MCF 10A (cell line): ENCODE measurements at places on chromosomes 12 and 14. TPM values are rescaled to one million over a fixed set of nuclear protein-coding genes. Genes with fewer than 3 reads are reported as not detected.
A peak's percentile ranks its signal among the peaks of the same experiment; 100 is the strongest.

DNA sequence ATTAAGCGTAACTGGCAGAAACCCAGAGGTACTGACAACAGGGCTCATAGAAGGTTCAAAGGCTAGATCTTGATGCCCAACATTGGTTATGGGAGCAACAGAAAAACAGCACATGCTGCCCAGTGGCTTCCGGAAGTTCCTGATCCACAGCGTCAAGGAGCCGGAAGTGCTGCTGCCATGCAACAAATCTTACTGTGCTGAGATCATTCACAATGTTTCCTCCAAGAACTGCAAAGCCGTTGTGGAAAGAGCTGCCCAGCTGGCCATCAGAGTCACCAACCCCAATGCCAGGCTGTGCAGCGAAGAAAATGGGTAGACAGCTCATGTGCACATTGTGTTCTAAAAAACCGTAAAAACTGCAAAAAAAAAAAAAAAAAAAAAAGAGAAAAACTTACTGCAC lies 192.3 kb downstream of the MON2 start:
- no peak overlapping the region for H3K27ac ChIP-seq
- peaks cover 4% of the 10 kb centered on the region for H3K4me1 ChIP-seq
- no peaks in the 10 kb centered on the region for H3K36me3 ChIP-seq
- no peak for DNase-seq
- no peaks in the 10 kb centered on the region for H3K27me3 ChIP-seq

The COX8C gene
- total RNA-seq = not detected in 2 replicates

- no peaks in the 10 kb centered on the region for H3K4me1 ChIP-seq
- H3K4me3 ChIP-seq = no peak overlapping the region
- H3K27ac ChIP-seq = no peak overlapping the region
- no peaks in the 10 kb centered on the region for H3K27me3 ChIP-seq
These were observed 12.0 kb upstream of the AMN start for GRCh38 chr14:102910442-102910841.

The CPM gene
- 0.89 and 1.7 TPM in 2 replicates for total RNA-seq

GRCh38 chr14:100765296-100765695 lies 38.6 kb downstream of the DLK1 start:
- no peaks in the 10 kb centered on the region for H3K36me3 ChIP-seq
- no peak overlapping the region for H3K4me3 ChIP-seq
- H3K4me1 ChIP-seq = peaks cover 12% of the 10 kb centered on the region
- H3K27ac ChIP-seq = no peak overlapping the region

The PIWIL1 gene
- total RNA-seq = not detected in 2 replicates

- H3K4me1 ChIP-seq = peaks cover 20% of the 10 kb centered on the region
- no peak overlapping the region for H3K4me3 ChIP-seq
- H3K27ac ChIP-seq = no peak overlapping the region
- H3K36me3 ChIP-seq = peaks cover 31% of the 10 kb centered on the region
These were observed 1.9 kb downstream of the APEX1 start for GRCh38 chr14:20456971-20457370.

DNA sequence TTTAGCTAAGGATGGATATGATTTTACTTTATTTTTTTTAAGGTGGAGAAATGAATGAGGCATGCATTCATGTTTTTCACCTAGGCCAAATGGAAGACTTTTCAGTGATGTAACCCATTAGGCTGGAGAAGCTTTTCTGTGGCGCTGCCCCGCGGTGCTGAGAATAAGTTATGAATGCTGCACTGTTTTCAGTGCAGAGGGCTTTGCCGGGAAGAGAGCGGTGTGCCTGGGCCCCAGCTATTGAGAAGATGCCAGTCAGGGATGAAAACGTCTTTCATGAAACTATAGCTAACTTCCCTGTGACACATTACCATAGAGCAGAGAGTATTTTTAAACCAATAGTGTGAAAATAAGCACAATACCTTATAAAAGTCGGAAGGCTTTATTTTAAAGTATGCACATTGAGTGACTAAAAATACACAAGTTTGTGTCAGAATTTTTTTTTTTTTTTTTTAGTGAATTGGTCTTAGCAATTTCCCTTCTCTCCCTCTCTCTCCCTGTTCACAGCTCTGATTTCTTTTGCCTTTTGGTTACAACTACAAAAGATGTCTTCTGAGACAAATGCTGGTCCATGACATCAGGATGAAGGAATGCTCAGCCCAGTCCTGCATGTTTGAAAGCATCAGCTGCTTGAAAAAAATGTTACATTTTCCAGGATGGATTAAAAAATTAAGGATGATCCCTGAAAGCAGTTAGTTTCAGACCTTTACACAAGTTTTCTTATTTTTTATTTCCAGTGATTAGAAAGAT lies 48.3 kb downstream of the NPAS3 start:
- H3K4me3 ChIP-seq = no peak overlapping the region
- H3K27ac ChIP-seq = no peak overlapping the region
- no peaks in the 10 kb centered on the region for H3K4me1 ChIP-seq
- no peaks in the 10 kb centered on the region for H3K27me3 ChIP-seq
- no peak for DNase-seq

DNA sequence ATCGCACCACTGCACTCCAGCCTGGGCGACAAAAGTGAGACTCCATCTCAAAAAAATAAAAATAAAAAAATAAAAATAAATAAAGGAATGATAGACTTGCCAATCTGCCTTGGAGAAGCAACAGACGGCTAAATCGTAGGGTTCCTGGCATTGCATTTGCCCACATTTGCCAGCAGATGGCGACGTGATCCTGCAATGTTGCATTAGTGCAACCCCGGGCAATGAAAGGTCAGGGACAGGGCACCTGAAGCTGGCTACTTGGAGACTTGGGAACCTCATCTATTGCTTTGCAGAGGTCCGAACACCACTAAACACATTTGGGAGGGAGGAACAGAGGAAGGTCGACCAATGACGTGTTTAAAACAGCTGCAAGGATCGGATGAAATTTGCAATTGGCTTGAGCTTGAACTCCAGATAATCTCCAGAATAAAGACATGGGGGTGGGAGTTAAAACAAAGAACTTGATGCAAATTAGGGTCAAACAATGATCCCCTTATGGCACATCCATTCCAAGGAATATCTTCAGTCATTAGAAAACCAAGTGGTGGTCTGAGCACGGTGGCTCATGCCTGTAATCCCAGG lies 34.6 kb downstream of the SPRING1 start:
- no peaks in the 10 kb centered on the region for H3K27me3 ChIP-seq
- no peak overlapping the region for H3K4me3 ChIP-seq
- no peaks in the 10 kb centered on the region for H3K4me1 ChIP-seq

DNA sequence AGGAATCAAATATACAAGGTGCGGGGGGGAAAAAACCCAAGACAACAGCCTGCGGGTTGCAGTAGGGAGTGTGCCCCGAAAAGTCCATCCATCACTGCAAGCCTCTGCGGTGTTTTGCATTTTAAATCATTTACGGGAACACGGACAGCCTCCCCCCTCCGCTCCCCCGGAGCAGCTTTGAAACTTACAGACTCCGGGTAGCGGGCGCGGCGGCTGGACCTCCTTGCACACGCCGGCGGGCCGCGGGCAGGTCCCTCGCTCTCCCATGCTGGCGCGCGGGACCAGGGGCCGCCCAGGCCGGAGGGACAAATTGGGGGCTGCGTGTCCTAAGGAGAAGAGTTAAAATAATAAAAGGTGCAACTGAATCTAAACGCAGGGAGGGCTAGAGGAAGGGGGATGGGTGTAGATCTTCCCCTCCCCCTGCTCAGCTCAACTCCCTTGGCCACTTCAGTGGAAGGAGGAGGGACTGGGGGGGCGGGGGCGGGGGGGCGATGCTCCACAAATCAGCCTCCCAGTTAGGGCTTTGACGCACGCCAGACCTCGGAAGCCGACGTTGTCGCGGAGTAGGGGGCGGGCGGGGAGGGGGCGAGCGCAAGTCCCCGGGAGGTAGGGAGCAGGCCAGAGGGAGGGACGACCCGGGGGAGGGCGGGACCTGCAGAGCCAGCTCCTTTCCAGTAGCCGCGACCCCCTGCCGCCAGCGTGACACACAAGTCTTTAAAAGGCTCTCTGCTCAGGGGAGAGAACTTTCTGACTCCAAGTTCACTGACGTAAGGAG lies at the start of gene KCNJ8:
KCNJ8 (minus strand) TSS at position 349 of the 775 bp plus-strand sequence. CDS start 1,090 bp downstream, outside the sequence.
- H3K27me3 ChIP-seq = peaks cover 24% of the 10 kb centered on the region
- no peak within 1 kb of the TSS for H3K27ac ChIP-seq
- H3K36me3 ChIP-seq = no peaks in the 10 kb centered on the region
- no peak within 1 kb of the TSS for H3K4me3 ChIP-seq

The TAS2R10 gene
- 0.91 and 2.1 TPM in 2 replicates for total RNA-seq

DNA sequence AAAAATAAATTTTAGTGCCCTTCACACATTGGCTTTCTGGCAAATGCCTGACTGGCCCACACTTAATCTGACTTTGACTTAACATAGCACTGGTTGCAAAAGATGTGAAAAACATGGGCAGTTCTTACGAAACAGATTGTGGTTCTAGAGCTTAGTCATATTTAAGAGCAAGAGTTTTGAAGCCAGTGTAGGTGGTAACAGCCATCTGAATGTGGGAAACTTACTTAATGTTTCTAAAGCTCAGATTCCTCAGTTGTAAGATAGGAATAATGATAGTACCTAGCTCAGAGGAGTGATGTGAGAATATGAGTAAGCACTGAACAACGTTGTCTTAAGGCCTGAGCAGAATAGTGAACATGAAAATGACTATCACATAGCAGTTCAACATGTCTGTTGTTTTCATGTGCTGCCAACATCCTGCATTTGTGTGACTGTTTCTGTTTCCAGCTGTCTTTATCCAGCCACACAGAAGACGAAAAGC lies 262.7 kb downstream of the SYT1 start:
- H3K27ac ChIP-seq = peak overlapping the region; percentile 86
- peak; percentile 91 for DNase-seq
- no peaks in the 10 kb centered on the region for H3K27me3 ChIP-seq
- peaks cover 25% of the 10 kb centered on the region for H3K4me1 ChIP-seq

DNA sequence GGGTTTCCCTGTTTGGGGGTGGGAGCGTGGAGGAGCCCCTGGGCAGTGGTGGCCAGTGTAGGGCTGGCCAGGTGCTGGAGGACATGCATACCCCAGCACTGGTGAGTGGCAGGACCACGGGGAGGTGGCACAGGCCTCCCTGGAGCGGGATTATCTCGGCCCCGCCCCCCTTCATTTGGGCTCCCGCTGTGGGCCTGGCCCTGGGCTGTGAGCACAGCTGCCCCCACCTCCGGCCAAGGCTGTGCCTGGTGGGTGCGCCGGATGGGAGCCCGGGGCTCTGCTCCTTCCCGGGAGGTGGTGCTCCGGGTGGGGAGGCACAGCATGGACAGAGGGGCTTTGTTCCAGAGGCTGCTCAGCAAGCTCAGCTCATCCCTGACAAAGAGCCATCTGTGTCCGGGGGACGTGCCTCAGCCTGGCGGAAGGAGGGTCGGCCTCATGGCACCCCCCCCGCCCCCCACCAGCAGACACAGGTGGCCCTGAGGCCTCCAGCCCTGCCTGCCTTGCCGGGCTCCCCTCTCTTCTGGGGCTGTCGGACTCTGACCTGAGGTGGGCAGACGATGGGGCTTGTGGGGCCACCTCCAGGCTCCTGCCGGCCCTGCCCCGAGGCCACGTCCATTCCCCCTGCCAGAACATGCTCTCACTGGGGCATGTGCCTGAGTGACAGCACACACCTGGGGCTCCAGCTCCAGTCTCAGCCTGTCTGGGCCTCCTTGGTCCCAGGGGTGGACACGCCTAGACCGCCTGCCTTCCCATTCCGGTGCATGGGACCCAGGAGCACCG lies 8.4 kb downstream of the TEDC1 start:
- no peaks in the 10 kb centered on the region for H3K4me1 ChIP-seq
- DNase-seq = no peak
- peaks cover 20% of the 10 kb centered on the region for H3K36me3 ChIP-seq
- H3K27ac ChIP-seq = no peak overlapping the region
- no peak overlapping the region for H3K4me3 ChIP-seq
- no peaks in the 10 kb centered on the region for H3K27me3 ChIP-seq

DNA sequence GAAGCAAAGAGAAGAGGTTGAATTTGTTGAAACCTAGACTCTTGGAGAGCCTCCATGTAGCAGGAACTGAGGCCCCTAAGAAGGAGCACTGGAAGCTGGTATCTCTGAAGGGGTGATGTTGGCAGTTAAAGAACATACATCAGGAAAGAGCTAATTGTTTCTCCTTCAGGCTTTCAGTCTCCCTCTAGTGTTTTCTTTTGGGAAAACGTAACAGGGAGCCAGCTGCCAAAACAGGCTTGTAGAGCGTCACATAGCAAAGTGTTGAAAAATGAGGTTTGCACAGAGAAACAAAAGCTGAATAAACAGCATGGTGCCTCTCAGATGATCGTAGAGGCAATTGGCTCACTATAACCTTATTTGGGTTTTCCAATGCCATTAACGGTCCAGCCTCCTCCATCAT lies 46.9 kb upstream of the CAND1 start:
- no peaks in the 10 kb centered on the region for H3K4me1 ChIP-seq
- no peaks in the 10 kb centered on the region for H3K36me3 ChIP-seq
- no peak overlapping the region for H3K27ac ChIP-seq
- H3K4me3 ChIP-seq = no peak overlapping the region
- peaks cover 21% of the 10 kb centered on the region for H3K27me3 ChIP-seq

The HOXC10 gene
- total RNA-seq = not detected in 2 replicates

DNA sequence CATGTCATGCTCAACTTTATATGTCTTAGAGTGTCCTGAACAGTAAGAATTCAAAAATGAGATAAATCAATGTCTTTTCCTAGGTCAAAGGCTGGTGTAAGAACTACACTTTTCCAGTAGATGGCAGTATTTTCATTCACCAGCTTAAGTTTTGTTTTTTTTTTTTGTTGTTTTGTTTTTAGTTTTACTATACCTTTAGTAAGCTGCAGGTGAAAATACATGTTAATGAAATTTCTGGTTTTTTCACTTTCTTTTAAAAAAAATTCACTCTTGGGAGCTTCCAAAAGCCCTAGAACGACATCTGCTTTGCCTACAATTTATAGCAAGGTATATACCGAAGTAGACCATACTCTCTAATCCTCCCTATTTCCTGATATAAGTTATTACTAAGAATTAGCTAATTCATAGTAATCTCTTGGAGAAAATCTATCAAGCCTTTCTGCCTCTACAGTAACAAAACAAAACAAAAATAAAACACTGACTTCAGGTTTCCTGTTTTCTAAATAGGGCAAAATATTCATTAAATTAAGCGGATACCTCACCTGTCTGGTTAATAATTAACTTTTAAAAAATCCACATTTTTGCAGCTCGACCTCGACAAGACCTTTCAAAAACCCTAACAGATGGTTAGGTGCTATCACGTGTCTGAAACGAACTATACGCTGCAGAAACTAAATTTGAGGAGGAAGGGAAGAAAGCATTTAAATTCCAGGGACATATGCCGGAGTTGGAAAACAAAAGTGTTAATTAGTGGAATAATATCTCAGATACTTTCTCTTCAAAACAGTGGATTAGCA lies 2.7 kb upstream of the SAMD4A start:
- no peak overlapping the region for H3K27ac ChIP-seq
- no peaks in the 10 kb centered on the region for H3K36me3 ChIP-seq
- peaks cover 6% of the 10 kb centered on the region for H3K4me1 ChIP-seq
- peak overlapping the region; percentile 87 for H3K4me3 ChIP-seq
- H3K27me3 ChIP-seq = no peaks in the 10 kb centered on the region

- no peak overlapping the region for H3K27ac ChIP-seq
- H3K4me3 ChIP-seq = no peak overlapping the region
- H3K4me1 ChIP-seq = peaks cover under 1% of the 10 kb centered on the region
- DNase-seq = no peak
- H3K27me3 ChIP-seq = no peaks in the 10 kb centered on the region
These were observed 28.4 kb downstream of the STK38L start for GRCh38 chr12:27272373-27273028.
